ENCODE measurements at places on chromosomes 1 and 21. TPM values are rescaled to one million over a fixed set of nuclear protein-coding genes. Genes with fewer than 3 reads are reported as not detected.
A peak's percentile ranks its signal among the peaks of the same experiment; 100 is the strongest.

Gene CCDC185
- total RNA-seq = not detected

GRCh38 chr1:153546796-153547559 is 1.4 kb upstream of the S100A4 start:
- DNase-seq = no peak

GRCh38 chr1:153880962-153881361 is 41.8 kb downstream of the GATAD2B start:
- DNase-seq = peak; percentile 93

DNA sequence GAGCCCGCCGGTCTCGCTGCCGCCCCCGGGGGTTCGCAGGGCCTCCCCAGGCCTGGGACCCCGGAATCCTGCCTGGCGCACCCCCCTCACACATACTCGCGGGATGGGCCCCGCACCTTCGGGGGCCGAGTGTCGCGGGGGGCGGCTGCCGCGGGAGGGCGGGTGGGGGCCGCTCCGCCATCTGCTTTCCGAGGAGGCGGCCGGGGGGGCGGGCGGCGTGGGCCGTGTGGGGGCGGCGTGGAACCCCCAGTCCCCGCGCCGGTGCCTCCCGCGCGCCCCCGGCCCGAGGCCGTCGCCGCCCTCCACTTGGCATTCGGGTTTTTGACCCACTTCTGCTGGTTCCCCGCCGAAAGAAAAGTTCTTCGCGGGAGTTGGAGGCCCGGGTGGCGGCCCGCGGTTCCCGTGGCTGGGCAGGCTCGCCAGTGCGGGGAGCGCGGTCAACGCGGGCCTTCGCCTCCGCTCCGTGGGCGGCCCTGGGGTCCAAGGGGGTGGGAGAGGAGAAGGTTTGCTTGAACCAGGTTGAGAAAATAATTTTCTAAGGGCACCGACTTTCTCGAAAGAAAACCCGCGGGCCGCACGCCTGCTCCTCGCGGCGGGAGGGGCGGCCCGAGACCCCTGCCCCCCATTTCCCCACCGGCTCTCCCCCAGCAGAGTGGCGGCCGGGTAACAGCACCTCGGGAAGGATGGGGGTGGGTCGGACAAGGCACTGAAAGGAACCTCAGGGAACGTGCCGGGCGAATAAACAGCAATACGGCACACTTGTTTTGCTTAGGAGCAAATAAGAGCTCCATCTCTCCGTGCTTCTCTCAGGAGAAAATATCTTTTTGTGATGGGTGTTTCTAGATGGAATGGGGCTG is 1.6 kb downstream of the PHF13 start:
- DNase-seq = peak; percentile 70

- DNase-seq = no peak
Measured at GRCh38 chr1:54474310-54475251, 68.4 kb upstream of the SSBP3 start.

DNA sequence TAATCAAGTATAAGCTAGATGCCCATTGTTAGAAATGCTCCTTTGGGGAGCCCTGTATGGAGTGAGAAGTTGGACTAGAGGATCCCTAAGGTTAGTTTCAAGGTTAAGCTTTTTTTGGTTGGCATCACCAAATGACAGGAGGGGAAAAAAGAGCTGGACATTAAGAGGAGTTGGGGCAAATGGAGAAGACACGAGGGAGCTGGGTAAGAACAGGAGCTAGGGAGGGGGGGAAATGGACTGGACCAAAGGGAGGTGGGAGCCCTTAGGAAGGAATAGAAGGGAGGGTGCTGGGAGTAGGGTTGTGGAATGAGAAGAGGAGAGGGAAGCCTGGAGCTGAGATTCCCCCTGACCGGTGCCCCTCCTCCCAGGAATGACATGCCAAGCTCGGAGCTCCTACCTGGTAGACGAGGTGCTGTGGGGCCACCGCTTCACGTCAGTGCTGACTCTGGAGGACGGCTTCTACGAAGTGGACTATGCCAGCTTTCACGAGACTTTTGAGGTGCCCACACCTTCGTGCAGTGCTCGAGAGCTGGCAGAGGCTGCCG is 5.9 kb downstream of the KCNJ9 start:
- DNase-seq = no peak

GRCh38 chr1:45266151-45266801 is 59.9 kb upstream of the ZSWIM5 start:
- DNase-seq = peak; percentile 68

Gene IGSF9
- total RNA-seq = not detected

DNA sequence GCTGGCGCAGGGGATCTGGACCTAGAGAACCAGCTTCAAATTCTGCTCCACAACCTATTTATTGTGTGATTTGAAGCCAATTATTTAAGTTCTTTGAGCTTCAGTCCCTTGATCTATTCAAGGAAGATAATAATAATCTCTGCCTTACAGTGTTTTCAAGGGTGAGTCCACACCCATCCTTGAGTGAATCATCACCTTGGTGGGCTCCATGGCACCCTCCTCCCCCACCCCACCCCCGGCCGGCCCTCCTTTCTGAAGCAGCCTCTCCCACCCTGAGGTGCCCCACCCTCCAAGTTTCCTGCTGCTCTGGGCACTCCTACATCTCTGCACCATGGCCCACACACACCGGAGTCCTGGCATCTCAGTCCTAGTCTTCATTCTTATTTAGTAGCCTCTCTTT is 38.3 kb downstream of the TCP10L start:
- no peak for DNase-seq

- no peak for DNase-seq
Measured at GRCh38 chr1:97770376-97770775, 150.5 kb downstream of the DPYD start.

DNA sequence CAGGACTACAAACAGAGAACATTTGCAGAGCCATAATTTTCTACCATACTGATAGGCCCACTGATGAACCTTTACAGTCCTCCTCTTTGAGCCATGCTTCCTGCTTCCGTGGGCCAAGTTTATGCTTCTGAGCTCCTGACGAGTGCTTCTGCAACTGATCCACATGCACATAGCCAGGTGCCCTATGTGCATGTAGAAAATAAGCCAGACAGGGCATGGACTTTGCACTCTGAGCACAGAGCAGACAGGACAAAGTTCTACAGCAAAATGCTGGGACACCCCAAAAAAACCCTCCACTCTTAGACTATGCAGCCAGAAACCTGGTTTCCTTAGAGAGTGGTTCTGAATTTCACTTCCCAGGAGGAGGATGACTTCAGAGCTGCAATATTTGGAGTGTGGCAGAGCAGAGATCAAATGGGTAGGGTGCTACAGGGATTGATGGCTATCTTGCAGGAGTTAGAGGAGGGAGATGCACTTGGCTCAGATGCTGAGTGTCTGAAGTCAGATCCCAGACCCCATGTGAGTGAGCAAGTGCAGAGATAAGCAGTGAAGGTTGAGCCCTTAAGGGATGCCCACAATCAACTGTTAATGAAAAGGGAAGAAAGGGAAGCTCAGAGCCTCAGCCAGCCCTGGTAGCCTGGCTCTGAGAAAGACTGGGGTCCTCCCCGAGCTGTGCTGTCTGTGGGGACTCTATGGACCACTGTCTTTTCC is 230.9 kb downstream of the DUSP10 start:
- no peak for DNase-seq

DNA sequence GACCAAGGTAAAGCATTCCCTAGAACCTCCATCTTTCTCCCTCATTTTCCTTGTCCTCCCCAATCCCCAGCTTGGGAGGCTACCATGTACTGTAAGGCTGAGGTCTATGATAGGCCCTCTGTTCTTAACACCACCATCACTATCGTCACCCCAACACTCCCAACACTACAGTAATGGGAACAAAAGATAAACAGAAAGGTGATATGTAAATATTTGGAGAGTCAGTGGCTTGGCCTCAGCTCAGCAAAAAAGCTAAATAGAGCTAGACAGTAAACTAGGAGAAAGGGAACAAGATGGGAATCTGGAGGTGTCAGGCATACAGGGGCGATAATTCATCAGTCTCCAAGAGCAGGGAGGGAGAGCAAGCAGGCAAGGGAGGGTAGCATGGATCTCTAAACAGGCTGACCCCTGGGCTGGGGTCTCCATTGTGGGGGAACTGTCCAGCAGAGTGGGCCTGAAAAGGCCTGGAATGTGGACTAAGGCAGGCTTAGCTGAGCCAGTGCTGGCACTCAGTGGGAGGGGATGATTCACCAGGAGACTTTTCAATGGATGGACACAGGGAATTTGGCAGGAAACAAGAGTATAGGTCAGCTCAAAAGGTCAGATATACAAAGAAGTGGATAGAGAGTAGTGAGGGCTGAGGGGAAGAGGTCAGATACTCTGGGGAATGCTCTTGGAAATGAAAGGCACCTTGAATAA is 6.7 kb downstream of the WNT2B start:
- no peak for DNase-seq

Gene ANKRD45
- total RNA-seq = 0.27 TPM

Gene MMP23B
- 1.8 TPM for total RNA-seq
